Esophagus muscularis mucosa (tissue), 4 donors: ENCODE measurements at places on chromosomes 2 and 18.

DNA sequence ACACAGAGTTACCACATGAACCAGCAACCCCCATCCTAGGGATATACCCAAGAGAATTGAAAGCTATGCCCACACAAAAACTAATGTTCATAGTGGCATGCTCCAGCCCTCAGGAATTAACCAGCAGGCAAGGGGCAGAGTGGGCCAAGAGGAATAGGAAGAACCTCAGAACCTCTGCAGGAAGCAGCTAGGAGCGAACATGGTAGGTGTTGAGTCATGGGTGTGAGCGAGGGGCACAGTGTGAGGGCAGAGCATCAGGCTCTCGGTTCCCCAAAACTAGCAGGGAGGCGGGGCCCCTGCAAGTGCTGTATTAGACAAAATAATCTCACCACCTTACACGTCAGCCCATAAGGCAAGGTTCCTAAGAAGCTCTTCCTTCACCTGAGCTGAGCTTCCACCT, 5.6 kb upstream of the RUFY4 start:
- peak; percentile 90 for DNase-seq

DNA sequence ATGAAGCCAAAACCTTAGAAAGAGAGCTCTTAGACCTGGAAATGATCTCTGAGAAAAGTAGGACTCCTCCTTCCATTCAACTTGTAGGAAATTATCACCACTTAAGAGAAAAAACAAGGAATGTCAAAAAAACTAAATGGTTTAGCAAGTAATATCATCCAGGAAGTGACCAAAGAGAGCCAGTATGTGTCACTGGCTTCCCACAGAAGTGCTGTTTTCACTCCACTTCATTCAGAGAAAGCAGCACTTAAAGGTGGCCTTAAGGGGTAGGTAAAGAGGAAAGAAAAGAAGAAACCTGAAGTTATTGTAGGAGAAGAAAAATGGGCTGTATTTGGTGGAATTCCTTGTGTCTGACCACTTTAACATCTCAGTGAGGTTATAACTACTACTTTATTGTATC, 414.4 kb upstream of the ETAA1 start:
- DNase-seq = no peak

- no peak for DNase-seq
Observed at GRCh38 chr2:2788076-2788475, 457.0 kb upstream of the MYT1L start.

DNA sequence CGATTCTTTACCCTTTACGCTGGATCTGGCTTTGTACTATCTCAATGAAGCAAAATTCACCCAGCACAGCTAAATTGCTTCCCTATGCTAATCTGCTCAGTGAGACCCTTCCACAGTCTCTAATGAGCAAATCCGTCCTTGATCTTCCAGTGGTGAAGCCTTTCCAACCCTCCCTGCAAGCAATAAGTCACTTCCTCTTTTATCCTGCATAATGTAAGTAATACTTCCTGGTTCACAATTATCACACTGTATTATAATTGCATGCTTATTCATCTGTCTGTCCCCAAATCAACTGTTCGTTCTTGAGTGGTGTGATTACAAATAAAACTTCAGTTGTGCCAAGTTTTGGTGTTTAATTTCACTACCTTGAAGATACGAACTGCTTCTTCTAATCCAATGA, 404.0 kb downstream of the ADCYAP1 start:
- DNase-seq = no peak

- DNase-seq = peak; percentile 89
Observed at GRCh38 chr2:119024152-119024551, 82.2 kb downstream of the MARCO start.

DNA sequence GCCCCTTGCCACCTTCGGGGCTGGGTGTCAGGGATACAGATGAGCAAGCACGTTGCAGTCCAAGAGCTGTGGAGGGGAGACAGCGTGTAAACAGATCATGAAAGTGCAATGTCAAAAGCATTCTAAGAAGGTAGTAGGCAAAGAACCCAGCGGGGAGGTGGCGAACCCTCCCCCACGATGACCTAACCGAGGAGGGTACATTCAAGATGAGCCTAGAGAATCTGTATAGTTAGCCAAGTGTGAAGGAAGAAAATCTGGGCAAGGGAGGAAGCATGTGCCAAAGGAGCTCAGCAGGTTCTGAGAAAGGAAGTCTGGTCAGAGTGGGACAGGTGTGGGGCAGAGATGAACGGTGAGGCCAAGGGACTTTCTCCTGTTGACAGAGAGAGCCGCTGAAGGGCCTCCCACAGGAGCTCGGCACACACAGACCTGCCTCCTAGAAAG, 106.9 kb downstream of the SP3 start:
- DNase-seq = no peak

DNA sequence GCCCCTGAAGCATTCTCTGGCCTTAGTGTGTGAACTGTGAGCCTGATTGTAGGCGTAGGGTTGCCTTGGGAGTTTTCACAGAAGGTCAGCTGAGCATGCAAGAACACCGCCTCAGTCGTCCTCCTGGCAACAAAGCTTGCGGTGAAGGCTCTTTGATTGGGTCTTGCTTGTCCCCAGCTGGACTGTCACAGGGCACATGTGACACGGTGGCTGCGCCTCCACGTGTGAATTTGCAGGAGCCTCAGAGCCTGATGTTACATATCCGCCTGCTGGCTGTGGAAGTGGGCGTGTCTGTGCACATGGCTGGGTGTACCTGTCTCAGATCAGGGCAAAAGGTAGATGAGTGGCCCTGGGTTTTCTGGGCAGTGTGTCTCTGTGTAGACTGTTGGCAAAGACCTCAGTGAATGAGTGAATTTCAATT, 228.7 kb downstream of the HAUS1 start:
- no peak for DNase-seq

DNA sequence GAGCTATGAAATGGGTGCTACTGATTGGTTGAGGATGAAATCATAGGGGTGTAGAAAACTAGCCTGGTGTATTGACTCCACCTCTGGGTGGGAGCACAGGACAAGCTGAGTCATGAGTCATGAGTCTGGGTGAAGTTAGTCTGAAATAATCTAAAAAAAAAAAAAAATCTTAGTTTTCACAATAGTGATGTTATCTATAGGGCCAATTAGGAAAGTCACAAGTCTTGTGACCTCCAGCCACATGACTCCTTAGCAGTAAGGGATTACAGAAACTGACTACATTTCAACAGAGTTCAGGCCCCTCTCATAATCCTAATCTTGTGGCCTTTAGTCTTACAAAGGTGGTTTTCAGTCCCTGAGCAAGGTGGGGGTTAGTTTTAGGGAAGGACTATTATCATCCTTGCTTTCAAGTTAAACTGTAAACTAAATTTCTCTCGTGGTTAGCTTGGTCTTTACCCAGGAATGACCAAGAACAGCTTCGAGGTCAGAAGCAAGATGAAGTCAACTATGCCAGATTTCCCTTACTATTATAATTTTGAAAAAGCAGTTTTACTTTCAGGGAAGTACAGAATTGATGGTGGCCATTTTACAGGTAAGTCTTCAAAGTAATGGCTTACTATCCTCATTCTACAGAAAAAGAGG, 338.0 kb upstream of the GYPC start:
- DNase-seq = no peak

DNA sequence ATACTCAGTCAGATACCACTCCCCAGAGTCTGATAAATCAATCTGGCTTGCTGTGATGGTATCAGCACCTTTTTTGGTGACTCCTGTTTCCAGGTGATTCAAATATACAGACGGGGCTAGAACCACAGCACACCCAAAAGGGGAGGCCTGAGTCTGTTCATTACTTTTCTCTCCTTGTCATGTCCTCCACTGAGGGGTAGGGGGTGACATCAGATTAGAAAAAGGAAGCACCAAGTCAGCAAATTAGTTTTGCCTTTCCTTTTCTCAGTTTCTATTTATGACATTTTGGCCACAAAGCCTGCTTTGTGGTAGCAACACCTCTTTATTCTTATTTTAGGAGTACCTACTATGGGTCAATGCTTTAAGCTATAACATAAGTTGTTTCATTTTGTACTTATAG, 127.4 kb downstream of the CCDC102B start:
- no peak for DNase-seq

DNA sequence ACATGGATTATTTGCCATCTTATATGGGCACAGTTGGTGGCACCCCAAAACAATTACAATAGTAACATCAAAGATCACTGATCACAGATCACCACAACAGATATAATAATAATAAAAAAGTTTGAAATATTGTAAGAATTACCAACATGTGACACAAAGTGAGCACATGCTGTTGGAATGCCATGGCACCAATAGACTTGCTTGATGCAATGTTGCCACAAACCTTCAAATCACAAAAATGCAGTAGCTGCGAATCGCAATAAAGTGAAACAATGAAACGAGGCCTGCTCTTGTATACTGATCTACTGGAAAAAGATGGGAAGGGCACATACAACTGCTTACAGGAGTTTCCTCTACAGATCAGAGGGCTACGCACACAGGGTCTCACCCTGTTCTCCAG, 32.2 kb upstream of the AMMECR1L start:
- no peak for DNase-seq

GRCh38 chr2:64990876-64991275, 1.7 kb downstream of the SLC1A4 start:
- no peak for DNase-seq

DNA sequence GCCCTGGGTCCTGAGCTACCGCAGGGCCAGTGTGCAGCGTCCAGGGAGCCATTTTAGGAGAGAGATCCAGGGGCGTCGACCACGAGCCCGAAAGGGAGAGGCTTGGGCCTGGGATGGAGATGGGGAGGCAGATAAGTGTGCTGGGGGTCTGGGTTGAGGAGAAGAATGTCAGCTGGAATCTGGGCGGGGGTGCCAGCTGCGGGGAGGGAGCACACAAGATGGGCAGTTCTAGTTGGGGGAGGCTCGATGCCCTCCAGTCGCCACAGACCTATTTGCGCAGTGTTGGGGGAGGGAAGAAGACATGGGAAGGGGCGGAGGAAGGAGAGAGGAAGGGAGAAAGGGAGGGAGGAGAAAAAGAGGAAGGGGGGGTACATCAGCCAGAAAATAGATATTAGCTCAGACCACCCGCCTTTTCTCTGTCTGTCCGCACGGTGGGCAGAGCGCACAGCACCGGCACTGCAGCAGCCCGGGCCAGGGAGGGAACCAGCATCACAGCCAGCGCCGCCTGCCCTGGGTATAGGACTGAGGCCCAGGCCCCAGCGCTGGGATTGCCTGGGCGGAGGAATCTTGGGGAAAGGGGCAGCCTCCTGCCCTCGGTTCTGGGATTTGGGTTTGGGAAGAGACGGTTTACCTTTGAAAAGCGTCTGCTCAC, 1.9 kb upstream of the HOXD11 start:
- no peak for DNase-seq

GRCh38 chr2:231819447-231820042, 33.3 kb downstream of the COPS7B start:
- DNase-seq = peak; percentile 26

DNA sequence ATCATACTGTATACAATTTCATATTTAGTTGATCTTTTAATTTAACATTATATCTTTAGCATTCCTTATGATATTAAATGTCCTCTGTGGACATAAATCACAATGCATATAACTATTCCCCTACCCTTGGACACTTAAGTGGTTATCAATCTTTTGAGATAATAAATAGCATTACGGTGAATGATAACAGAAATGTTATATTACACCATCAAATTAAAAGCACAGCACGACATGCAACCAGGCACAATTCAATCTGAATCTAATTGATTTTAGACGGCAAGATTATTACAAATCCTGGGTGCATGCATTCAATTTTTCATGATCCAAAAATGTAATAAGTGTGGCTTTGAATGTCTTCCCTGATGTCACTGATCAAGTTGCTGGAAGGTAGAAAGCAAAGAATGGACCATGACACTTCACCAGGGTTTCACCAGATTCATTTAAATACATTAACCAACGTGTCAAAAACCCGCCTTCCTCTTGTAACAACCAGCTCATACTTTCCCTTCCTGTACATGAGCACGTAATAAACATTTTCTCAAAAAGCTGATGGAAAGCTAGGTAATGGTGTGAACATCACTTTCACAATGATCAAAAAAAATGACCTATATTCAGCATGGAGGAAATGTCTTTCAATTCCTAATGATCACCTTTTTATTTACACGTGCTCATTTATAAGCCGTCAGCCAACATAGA, 513.7 kb upstream of the ID2 start:
- DNase-seq = no peak

- no peak for DNase-seq
Observed at GRCh38 chr18:29616867-29617266, 1425.7 kb downstream of the DSC3 start.

DNA sequence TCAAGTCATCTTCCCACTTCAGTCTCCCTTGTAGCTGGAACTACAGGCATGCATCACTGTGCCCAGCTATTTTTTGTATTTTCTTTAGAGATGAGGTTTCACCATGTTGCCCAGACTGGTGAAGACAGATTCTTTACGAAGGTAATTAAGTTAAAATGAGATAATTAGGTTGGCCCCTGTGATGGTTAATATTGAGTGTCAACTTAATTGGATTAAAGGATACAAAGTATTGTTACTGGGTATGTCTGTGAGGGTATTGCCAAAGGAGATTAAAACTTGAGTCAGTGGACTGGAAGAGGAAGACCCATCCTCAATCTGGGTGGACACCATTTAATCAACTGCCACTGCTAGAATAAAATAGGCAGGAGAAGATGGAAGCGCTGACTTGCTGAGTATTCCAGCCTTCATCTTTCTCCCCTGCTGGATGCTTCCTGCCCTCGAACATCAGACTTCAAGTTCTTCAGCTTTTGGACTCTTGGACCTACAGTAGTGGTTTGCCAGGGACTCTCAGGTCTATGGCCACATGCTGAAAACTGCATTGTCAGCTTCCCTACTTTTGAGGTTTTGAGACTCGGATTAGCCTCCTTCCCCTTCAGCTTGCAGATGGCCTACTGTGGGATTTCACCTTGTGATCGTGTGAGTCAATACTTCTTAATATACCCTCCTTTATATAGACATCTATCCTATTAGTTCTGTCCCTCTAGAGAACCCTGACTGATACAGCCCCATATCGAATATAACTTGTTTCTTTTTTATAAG, 269.1 kb downstream of the TMX3 start:
- no peak for DNase-seq

DNA sequence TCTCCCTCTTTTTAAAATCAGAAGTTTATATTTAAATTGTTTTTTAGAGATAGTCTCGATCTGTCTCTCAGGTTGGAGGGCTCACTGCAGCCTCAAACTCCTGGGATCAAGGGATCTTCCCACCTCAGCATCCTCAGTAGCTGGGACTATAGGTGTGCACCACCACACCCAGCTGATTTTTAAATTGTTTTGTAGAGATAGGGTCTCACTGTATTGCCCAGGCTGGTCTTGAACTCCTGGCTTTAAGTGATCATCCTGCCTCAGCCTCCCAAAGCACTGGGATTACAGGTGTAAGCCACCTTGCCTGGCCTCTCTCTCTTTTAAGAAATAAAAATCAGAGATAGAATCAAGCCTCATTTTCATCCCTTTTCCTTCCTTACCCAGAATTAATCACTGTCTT, 22.1 kb downstream of the FAM171B start:
- no peak for DNase-seq
